ENCODE measurements at places on chromosomes 5 and 9. TPM values are rescaled to one million over a fixed set of nuclear protein-coding genes. Genes with fewer than 3 reads are reported as not detected.

INSL4 gene
- total RNA-seq: not detected

ACTBL2 gene
- total RNA-seq: not detected

GRXCR2 gene
- 0.76 TPM for total RNA-seq

- H3K4me3 ChIP-seq: no peak overlapping the region
- H3K4me1 ChIP-seq: no peaks in the 10 kb centered on the region
- H3K36me3 ChIP-seq: no peaks in the 10 kb centered on the region
Observed at GRCh38 chr9:4530375-4530774, 40.1 kb downstream of the SLC1A1 start.

DNA sequence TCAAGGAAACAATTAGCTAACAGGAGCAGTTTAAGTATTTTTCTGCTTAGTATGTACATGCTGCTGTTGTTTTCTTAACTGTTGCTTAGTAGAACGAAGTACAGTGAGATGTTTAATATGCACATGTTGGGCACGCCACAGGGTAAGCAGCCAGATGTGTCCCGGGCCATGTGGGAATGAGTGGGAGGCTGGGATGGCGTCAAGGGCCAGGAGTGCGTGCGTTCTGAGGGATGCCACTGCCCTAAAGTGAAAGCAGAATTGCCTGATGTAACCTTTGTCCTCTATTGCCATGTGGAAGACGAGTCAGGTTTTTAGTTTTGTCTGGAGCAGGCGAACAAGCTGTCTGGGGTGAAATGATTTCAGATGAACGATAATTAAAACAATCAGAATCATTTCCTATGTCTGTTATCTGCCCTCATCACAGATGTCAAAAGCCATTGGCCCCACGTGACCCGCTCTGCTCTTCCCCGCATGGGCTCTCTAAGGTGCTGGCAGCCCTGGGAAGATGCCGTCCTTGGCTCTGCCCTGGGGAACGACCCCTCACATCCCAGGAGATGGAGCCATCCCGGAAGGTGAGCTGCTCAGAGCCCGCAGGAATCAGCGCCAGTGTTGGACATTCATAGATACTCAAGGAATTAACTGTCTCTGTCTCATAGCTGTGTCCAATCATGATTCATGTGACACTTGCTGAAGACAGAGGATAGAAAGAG is 356.6 kb upstream of the IRX4 start:
- H3K27ac ChIP-seq: no peak overlapping the region
- DNase-seq: no peak
- no peaks in the 10 kb centered on the region for H3K4me1 ChIP-seq
- no peak overlapping the region for H3K4me3 ChIP-seq

DNA sequence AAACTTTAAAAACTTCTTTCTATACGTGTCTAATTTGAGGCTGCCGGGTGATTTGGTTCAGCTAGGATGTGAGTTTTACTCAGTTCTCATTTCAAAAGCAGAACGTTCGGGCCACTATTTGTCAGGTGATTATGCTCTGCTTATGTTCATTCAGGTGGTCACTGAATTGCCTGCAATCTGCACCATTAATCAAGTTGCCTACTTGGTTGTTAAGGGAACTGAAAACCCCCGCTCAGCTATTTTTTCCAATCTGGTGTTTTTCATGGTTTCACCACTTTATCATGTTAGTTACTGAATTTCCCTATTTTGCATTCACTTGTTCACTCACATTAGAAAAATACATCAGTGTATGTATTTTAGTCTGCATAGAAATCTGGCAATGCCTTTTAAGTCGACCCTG is 523.0 kb downstream of the CSNK1G3 start:
- H3K36me3 ChIP-seq: no peaks in the 10 kb centered on the region
- no peak overlapping the region for H3K4me3 ChIP-seq
- no peaks in the 10 kb centered on the region for H3K27me3 ChIP-seq
- no peaks in the 10 kb centered on the region for H3K4me1 ChIP-seq
- no peak overlapping the region for H3K27ac ChIP-seq

DNA sequence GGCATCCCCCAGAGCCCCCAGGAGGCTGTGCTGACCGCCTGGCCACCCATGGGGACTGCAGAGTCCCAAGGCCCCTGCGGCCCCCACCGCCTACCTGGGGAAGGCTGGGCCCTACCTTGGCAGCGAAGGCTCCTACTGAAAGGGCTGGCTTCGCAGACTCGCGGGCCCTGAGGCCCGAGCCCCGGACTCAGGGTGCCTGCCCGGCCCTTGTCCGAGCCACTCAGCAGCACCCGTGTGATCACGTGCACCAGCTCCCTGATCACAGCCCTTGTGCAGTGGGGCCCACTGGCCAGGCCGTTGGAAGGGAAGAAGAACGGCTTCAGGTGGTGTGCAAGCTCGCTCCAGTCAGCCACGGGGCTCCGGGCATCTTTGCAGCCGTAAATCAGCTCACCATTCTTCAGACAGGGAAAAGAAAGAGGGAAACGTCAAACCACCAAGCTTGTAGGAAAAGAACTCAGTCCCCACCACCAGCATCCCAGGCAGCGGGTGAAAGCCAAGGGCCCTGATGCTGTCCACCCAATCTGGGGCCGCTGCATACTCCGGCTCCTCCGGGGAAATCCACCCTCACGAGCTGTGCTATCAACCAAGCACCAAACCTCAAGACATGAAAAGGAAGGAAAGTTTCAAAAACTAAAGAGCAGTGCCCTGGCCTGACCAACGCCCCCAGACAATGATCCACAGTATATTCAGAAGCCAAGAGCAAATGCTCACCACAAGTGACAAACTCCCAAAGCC is 31.9 kb downstream of the IPPK start:
- H3K27ac ChIP-seq: peak overlapping the region; percentile 39
- peak; percentile 64 for DNase-seq
- peaks cover 93% of the 10 kb centered on the region for H3K36me3 ChIP-seq
- peaks cover 50% of the 10 kb centered on the region for H3K4me1 ChIP-seq

DNA sequence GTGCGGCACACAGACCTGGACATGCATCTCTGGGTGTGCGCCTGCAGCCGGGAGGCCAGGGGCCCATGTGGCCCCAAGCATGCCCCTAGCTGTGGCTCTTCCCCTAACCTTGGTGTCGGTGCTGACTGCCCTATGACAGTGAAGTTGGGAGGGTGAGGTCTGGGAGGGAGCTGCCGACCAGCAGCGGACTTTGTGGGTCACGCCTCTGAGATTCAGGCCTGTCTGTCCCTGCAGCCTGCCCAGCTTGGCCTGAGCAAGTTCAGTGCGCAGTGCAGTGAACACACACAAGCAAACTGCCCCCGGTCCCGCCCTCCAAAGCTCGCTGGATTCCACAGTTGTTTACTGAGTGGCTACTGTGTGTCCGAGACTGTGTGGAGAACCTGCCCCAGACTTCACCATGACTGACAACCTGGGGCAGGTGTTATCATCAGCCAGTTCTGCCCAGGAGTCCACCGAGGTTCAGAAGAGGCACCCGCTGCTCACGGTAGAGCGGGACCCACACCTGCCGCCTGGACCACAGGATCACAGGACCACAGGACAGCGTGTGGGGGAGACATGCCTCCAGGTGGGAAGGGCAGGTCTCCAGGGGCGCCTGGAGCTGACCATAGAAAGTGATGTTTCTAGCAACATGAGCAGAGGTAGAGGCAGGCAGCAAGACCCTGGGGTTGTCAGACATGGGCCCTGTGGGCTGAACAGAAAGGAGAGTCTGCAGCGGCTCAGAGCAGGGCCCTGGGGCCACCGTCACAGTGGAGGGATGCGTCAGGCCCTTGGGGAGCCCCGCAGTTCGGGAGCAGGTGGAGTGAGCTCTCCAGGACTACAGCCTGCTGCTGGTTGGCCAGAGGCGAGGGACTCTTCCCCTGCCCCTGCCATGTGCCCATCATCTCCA is 105.1 kb downstream of the PHF2 start:
- H3K4me3 ChIP-seq: no peak overlapping the region
- H3K36me3 ChIP-seq: peaks cover 21% of the 10 kb centered on the region
- DNase-seq: no peak
- H3K27me3 ChIP-seq: no peaks in the 10 kb centered on the region
- no peak overlapping the region for H3K27ac ChIP-seq

DNA sequence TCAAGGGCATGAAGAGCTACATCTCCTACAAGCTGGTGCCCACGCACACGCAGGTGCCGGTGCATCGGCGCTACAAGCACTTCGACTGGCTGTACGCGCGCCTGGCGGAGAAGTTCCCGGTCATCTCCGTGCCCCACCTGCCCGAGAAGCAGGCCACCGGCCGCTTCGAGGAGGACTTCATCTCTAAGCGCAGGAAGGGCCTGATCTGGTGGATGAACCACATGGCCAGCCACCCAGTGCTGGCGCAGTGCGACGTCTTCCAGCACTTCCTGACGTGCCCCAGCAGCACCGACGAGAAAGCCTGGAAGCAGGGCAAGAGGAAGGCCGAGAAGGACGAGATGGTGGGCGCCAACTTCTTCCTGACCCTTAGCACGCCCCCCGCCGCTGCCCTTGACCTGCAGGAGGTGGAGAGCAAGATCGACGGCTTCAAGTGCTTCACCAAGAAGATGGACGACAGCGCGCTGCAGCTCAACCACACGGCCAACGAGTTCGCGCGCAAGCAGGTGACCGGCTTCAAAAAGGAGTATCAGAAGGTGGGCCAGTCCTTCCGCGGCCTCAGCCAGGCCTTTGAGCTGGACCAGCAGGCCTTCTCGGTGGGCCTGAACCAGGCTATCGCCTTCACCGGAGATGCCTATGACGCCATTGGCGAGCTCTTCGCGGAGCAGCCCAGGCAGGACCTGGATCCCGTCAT is 1.4 kb downstream of the SNX18 start:
- no peak for DNase-seq
- H3K4me1 ChIP-seq: peaks cover 65% of the 10 kb centered on the region
- H3K36me3 ChIP-seq: no peaks in the 10 kb centered on the region
- peak overlapping the region; percentile 82 for H3K4me3 ChIP-seq
- H3K27me3 ChIP-seq: no peaks in the 10 kb centered on the region
- peak overlapping the region; percentile 88 for H3K27ac ChIP-seq
